ENCODE measurements at places on chromosomes 6 and 20.

GRCh38 chr6:136510299-136510698 lies 39.9 kb downstream of the MAP7 start:
- no peak for DNase-seq

- DNase-seq, result no peak
Measured at GRCh38 chr6:74311431-74311830, 615.4 kb downstream of the CD109 start.

DNA sequence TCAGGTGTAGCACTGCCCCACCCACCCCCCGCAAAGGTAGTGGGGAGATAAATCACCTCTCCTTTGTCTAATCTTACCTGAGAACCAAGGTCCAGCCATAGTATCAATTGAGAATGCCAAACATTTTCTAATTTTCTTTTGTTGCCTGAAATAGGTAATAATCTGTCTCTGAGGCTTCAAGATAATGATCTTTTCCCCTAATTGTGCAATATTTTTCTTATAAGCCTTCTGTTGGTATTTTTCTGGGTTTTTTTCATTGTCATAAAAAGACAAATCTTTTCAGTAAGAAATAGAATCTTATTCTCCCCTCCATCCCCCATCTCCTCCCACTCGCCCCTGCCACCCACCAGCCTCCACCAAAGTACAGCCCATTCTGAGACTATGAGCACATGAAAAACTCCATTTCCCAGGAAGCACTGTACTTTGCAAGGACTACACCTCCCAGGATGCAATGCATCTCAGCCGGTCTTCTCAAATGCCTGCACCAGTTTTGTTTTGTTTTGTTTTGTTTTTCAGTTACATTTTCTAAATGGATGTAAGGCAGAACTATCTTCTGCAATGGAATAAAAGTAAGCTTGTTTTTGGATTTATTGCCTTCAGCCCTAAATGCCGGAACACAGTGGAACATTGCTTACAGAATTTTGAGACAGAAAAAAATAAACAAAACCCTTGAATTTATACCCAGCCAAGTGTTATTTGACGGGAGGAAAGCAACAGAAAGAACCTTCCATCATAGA lies 268.0 kb downstream of the TFAP2A start:
- DNase-seq, result peak; percentile 19

DNA sequence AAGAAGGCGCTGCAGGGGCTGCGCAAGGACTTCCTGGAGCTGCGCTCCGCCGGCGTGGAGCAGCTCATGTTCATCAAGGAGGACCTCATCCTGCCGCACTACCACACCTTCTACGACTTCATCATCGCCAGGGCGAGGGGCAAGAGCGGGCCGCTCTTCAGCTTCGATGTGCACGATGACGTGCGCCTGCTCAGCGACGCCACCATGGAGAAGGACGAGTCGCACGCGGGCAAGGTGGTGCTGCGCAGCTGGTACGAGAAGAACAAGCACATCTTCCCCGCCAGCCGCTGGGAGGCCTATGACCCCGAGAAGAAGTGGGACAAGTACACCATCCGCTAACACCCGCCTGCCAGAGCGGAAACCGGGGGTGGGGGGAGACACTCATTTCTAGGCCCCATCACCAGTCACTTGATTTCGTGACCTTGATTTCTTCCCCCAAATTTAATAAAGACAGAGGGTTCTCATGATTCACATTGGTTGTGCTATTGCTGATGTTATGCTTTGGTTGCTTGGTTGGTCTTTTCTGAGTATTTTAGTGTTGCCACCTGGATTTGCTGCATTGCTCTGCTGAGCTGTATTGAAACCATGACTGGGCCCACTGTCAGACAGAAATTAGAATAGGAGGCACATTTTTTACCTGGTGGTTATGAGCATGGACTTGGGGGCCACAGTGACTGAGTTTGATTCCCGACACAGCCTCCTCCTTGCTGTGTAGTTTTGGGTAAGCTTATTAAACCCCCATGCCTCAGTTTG lies 1.5 kb downstream of the FAM50B start:
- no peak for DNase-seq

DNA sequence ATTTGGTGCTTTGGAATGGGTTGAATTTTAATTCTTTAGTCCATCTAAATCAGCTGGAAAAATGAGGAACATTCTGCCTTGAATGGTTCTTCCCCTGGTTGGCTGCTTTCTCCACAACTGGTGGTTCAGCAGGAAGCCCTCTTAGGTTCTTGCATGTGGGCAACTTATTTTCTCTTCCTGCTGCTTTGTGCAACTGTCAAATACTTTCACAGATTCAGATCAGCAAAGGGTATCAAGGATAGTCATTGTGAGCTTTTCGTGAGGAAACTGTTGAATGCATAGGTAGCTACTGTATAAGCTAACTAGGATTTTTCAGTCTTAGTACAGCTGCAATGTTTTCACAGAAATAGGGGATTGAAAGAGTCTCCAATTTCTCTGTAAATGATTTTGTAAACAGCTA lies 72.9 kb upstream of the MRAP2 start:
- DNase-seq, result no peak

DNA sequence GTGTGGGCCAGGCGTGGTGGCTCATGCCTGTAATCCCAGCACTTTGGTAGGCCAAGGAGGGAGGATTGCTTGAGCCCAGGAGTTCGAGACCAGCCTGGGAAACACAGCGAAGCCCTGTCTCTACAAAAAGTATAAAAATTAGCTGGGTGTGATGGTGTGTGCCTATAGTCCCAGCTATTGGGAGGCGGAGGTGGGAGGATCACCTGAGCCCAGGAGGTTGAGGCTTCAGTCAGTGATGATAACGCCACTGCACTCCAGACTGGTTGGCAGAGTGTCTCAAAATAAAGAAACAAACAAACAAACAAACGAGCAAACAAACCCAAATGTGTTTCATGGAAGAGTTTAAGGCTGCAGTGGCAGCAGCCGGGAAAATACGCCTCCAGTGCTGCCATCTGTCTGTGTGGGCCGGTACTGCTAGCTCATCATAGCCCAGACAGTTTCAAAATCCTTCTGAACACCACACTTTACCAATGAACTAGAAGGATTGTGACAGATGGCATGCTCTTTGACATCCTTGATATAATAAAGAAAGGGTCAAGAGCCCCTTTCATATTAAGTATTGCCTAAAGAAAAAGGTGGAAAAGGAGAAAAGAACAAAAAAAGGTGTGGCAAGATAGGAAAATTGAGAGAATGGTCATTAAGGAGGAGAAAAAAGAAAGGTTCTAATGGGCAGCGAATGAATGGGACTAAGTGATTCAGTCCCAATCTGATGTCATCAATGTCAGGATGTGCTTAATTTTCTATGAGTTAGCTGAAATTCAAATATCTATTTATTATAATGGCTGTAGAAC lies 298.6 kb downstream of the SYNE1 start:
- peak; percentile 62 for DNase-seq

GRCh38 chr20:48238781-48239180 lies 453.5 kb upstream of the SULF2 start:
- DNase-seq, result no peak

All from NCI-H524 treated with DMSO at 0.1 percent for 48 hours (cell line).